ENCODE measurements at places on chromosomes 3 and 15. TPM values are rescaled to one million over a fixed set of nuclear protein-coding genes. Genes with fewer than 3 reads are reported as not detected.

The MRAS gene
- 12.3 TPM for total RNA-seq

DNA sequence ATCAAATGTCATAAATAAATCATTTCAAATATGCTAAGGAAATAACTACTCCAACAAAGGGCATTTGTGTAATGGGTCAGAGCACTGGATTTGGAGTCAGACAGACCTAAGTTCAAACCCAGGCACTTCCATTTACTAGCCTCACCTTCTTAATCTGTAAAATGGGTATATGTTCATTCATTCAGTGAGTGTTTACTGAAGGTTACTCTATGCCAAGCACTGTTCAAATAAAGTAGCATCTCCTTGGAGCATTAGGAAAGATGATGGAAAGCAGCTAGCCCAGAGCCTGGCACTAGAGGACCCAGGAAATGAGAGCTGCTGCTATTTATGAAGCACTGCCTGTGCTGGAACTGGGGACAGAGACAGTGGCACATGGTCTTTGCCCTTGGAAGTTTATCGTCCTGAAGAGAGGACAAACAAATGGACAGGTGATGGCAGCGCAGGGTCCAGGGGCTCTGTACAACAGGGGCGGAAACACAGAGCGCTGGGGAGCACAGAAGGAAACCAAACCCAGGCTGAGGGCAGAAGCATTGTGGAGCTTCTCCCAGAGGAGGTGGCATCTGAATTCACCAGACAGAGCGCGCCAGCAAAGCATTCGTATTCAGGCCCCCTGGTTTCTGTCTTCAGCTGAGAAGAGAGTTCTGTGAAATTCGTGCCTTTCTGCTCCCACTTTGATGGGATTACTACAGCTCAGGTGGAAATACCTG, 19.0 kb downstream of the TM4SF4 start:
- no peak for DNase-seq

- DNase-seq: no peak
Measured at GRCh38 chr3:105822171-105823123, 46.4 kb downstream of the CBLB start.

- DNase-seq: no peak
Measured at GRCh38 chr3:39362812-39363211, 20.4 kb upstream of the SLC25A38 start.

The BMF gene
- 3.7 TPM for total RNA-seq

The AVEN gene
- 21.4 TPM for total RNA-seq

- DNase-seq: no peak
Measured at GRCh38 chr3:29677421-29677820, 396.6 kb downstream of the RBMS3 start.

DNA sequence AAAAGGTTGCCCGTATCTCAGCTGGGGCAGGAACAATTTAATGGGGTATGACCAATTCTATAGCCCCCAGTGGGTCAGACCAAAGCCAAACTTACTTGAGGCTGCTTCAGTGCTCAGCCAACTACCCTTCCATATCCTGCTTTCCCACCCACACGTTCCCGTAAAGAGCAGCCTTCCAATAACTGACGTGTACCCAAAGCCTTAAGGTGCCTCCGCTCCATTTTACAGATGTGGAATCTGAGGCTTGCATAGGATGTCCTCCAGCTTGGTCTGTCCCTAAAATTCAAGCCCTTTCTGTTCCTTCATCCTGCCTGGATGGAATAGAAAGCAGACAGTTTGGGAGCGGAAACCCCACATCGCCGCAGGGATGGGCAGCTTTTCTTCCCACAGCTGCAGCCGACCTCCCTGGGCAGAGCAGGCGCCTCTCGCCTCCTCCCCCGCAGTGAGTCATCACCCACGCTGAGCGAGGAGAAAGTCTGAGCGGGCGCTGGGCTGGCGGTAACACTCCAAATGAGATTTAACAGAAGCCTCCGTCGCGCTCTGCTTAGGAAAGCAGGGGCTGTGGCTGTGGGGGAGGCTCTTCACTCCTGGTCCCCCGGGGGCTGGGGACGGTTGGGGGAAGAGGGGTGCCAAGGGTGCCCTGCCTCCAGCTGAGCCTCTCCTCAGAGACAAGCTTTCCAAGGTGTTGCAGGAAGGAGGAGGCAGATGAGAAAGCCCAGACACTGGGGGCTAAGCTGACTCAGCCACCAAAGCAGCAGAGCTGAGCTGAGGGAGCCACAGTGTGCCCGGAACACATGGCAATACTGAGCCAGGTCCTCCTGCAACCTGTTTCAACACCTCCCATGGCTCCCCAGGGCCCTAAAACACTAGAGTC, 57.8 kb upstream of the HRH1 start:
- DNase-seq: peak; percentile 96

The CAMK2N2 gene
- 0.95 TPM for total RNA-seq

DNA sequence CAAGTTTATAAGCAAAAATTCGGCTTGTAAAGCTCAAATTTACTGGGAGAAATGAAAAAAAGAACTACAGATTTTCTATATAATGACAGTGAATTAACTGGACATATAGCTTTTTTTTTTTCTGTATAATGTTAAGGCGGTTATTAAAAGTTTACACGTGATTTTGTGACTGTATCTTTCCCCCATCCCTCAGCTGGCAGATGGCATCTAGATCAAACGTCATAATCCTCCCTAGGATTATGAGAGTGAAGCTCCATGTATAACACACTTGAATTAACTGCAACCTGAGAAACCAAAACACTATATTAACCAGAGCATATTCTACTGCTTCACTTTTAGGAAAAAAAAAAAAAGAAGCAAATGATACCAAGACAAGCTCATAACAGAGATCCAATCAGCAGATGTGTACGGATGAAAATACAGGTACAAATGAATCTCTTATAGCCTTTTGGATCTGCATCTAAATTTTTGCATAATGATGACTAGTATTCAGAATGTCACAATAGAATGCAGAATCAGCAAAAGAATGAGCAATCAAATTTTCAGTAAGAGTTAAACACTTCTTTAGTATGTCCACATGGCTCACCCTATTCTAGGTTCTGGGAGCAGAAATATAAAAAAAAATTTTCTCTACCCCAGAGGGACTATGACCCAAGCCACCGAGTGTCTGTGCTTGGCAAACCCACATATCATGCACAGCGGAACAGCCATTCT, 12.4 kb downstream of the MOBP start:
- no peak for DNase-seq

- peak; percentile 52 for DNase-seq
Measured at GRCh38 chr15:69338535-69339213, 40.0 kb downstream of the PAQR5 start.

The SLC6A1 gene
- not detected for total RNA-seq

- no peak for DNase-seq
Measured at GRCh38 chr15:88580532-88580931, 34.1 kb upstream of the DET1 start.

The SERPINI2 gene
- total RNA-seq: not detected

GRCh38 chr3:46208167-46208704, at the start of gene CCR1:
TSS of gene CCR1 (minus strand) at chr3:46208313. CDS start at chr3:46204313, 4,000 bp downstream.
- DNase-seq: no peak

DNA sequence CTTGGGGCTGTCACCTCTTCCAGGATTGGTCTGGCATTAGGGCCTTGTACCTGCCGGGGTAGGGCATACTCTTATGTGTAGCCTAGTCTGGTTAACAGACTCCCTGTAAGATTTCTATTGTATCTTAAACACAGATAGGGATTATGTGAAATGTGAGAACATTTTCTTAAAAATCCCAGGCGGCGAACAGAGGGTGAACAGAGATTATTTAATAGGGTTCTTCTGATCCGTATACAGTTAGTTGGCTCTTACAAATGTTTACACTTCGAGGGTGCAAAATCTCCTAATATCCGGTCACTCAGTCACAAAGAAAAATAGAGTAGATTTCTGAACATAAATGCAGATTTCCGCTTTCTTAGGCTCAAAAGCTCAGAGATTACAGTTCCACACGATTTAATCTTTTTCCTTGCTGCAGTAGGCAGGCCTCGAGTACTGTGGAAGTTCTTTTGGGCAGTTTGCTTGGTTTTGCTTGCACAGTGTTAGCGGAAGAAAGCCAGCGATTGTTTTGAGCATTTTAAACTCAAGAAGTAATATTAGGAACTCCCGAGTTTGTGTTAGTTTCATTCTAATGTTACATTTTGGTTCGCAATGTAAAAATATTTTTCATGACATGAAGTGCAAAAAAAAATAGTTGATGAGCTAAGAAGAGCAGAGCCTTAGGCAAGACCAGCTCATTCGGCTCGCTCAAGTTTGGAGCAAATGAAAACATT, 993 bp downstream of the PLCL2 start:
- DNase-seq: no peak

The STRA6 gene
- 30.8 TPM for total RNA-seq

- DNase-seq: peak; percentile 57
Measured at GRCh38 chr3:196501316-196502044, 2.1 kb downstream of the RNF168 start.

GRCh38 chr15:91886878-91887277, 33.4 kb downstream of the SLCO3A1 start:
- no peak for DNase-seq

The CLDN18 gene
- total RNA-seq: not detected

- no peak for DNase-seq
Measured at GRCh38 chr3:134313847-134314587, 60.2 kb downstream of the AMOTL2 start.

DNA sequence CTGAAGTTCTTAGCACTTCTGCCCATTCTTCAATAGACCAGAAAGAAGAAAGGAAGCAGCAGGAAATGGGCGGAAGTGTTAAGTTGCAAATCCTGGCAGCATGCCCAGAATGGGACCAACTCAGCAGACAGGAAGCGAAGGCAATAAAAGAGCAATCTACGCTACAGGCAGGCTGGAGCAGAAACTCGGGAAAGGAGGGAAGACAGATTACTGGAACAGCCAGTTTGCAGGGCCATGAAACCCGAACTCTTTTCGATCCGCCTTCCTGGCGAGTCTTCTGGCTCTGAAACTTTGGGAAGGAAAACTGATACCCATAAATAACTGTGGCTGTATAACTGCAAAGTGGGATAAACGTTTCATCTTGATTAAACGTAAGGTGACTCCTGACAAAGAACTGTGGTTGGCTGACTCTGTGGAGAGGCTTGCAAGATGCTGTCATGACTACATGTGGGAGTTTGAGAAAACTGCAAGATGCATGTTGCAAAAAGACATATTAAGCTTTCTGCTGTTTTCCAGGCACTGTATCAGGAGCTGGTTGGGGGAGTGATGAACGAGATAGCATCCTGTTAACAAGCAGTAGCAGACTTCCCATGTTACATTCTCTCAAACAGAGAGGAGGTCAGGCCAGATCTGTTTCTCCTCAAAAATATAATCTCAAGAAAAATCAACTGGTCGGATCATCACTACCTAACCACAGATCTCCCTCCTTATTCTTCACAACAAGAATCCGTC, 67.8 kb downstream of the FMN1 start:
- peak; percentile 95 for DNase-seq

The SLC6A11 gene
- 1.6 TPM for total RNA-seq

The DHFR2 gene
- 3.5 TPM for total RNA-seq

DNA sequence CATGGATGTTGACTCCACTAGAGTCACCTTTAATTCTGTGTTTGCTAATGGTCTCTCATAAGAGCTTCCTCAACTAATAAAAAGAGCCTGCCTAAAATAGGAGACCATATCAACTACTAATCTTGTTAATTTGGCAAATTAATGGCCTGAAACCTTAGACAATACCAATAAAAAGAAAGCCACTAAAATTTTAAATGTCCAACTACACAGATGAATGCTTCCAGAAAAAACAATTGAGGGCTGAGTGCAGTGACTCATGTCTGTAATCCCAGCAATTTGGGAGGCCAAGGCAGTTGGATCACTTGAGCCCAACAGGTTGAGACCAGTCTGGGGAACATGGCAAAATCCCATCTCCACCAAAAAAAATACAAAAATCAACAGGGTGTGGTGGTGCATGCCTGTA, 230.9 kb downstream of the NSUN3 start:
- no peak for DNase-seq

GRCh38 chr15:74535388-74536084, 5.5 kb upstream of the ARID3B start:
- peak; percentile 13 for DNase-seq

GRCh38 chr15:32649342-32649741, 7.8 kb downstream of the SCG5 start:
- DNase-seq: no peak

The C2CD4A gene
- not detected for total RNA-seq

The SLC6A20 gene
- not detected for total RNA-seq

DNA sequence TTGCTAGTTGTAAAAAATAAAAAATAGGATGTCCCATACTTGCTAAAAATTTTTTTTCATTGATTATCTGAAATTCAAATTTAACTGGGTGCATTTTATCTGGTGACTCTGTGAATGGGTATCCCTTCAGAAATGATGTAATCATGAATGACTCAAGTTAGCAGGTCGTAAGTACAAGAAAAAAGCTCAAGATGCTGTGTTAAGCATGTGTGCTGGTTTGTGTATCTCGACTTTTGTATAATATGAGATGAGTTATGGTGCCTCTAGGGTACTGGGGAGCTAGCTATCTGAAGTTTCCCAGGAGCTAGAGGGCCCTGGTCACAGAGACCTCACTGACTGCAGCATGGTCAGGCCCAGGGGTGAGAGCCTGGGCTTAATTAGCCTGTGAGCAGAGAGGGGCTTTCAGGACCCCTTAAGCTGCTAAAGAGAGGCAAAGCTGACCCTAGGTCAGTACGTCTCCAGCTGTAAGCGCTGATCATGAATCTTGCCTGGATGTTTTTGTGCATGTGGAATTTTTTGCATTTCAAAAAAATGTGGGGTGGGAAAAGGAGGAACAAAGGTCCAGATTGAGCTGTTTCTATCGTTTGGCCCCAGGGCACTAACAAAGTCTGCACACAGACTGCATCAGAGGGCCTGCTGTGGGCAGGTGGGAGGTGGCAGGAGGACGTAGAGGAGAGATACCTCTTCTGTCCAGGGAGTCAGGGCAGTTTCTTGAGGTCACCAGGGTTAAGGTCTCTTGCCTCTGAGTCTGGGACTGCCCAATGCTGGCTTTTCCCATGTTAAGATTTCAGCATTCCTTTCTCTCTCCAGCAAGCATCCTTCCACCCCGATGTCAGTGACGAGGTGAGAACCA, 233.2 kb upstream of the TPM1 start:
- DNase-seq: peak; percentile 19

The MED12L gene
- total RNA-seq: 1.8 TPM

The RASGRP1 gene
- 1.6 TPM for total RNA-seq

The GREM1 gene
- total RNA-seq: 35.3 TPM

DNA sequence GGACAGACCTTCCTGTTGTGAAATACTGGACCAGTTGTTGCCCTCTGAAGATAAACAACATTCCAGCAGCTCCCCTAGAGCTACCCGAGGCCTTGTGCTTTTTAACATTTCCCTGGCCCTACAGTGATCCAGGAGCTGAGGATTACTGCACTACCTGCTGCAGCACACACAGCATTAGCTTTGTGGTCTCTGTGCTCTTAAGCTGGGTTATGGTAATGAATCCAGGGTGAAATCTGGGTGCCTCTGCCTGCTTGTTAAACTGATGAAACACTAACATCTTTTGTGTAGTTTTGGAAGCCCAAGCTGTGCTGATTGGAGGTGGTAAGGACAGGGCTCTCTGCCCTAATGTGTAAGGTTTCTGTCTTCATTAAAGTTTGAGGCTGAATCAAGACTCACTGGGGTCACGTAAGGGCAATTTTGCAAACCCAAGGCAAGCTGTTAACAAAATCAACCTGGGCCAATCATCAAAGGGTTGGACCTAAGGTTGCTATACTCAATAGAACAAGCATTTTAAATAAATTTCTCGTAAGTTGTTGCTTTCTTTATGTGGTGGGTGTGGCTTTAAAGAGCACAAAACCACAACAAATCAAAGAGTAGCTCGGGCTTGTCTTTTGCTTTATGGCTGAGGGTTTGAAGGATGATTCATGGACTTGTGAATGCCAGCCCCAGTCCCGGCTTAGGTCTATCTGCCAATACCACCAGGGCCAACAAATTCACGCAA, 183.9 kb downstream of the TPRG1 start:
- DNase-seq: peak; percentile 67

- DNase-seq: no peak
Measured at GRCh38 chr3:52472239-52473000, 17.0 kb downstream of the NISCH start.
